ENCODE measurements at places on chromosomes 7 and 10. TPM values are rescaled to one million over a fixed set of nuclear protein-coding genes. Genes with fewer than 3 reads are reported as not detected.

- no peak for DNase-seq
These were observed 7.1 kb upstream of the WDR86 start for GRCh38 chr7:151416941-151417315.

Gene EBF3
- 19.5 TPM for total RNA-seq

Gene PPP1R3C
- 71.7 TPM for total RNA-seq

Gene ASL
- 8.0 TPM for total RNA-seq

Gene ARL3
- 6.2 TPM for total RNA-seq
